ENCODE measurements at places on chromosomes 3 and 15.

GRCh38 chr3:153029350-153029749 lies 132.7 kb upstream of the RAP2B start:
- no peak for DNase-seq

DNA sequence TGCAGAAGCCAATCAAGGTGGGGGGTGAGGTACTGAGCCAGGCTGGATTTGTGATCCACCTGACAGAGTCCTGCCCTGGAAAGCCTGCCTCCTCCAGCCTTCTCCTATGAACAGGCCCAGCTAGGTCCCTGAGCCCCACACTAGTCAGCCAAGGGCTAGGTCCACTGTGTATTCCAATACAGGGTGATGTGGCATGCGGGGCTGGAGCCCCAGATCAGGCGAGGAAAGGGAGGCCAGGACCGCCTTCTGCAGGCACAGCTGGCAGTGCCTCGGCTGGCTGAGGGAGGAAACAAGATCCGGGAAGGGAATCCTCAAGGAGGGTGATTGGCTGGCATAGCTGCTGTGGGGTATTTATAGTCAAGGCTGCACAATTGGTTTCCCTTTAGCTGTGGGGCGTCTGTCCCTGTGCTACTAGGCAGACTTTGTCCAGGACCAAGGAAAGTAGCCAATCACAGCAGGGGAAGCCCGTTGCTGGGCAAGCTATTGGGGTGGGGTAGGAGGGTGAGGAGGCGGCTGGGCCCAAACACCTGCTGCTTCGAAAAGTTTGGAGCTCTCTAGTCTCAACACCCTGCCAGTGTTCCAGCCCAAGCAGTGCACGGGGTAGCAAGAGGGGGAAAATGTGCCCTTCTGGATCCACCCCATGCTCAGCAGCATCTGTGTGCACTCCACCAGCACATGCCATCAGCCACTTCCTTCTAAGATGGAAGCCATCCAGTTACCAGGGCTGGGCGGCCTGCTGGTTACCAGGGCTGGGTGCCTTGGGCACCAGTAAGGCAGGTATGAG lies 5.9 kb downstream of the KY start:
- no peak for DNase-seq

DNA sequence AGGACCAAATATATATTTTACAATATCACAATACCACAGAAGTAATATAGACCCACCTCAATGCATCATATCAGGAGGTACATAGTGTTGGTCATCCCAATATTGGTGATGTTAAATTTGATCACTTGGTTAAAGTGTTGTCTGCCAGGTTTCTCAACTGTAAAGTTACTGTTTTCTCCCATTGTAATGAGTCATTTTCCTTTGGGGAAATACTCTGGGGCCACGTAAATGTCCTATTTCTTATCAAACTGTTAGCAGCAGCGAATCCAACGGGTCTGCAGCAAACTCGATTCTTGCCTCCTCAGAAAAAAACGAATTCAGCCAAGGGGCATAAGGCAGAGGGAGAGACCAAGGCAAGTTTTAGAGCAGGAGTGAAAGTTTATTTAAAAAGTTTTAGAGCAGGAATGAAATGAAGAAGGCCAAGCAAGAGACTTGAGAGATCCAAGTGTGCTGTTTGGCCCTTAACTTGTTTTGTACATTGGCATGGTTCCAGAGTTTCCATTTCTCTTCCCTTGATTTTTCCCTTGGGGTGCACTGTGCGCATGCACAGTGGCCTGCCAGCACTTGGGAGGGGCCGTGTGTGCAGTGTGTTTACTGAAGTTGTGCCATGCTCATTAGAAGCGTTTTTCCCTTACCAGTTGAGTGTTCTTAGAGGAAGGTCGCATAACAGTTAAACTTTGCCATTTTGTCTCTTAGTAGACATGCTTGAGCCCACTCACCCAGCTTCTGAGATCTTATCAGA lies 512.5 kb downstream of the AGBL1 start:
- no peak for DNase-seq

DNA sequence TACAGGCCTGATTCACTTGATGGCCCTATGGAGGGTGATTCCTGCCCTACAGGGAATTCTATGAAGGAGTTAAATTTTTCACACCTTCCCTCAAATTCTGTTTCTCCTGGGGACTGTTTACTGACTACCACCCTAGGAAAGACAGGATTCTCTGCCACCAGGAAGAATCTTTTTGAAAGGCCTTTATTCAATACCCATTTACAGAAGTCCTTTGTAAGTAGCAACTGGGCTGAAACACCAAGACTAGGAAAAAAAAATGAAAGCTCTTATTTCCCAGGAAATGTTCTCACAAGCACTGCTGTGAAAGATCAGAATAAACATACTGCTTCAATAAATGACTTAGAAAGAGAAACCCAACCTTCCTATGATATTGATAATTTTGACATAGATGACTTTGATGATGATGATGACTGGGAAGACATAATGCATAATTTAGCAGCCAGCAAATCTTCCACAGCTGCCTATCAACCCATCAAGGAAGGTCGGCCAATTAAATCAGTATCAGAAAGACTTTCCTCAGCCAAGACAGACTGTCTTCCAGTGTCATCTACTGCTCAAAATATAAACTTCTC lies 43.6 kb downstream of the BLM start:
- no peak for DNase-seq

DNA sequence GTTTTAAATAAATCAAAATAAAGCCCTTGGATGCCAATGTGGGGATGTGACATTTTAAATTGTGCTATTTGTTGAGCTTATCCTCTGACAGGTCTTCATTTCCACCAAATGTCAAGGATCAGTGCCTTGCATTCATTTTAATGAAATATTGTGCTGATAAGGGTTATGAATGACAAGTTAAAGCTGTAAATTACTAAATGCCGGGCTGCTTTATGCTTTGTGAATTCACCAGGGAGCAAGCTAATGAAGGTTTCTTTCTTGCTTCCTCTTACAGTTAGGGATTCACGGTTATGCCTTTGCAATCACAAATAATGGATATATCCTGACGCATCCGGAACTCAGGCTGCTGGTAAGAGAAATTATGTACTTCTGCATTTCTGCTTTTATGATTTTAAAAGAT lies 81.7 kb downstream of the LRTM1 start:
- DNase-seq: no peak

DNA sequence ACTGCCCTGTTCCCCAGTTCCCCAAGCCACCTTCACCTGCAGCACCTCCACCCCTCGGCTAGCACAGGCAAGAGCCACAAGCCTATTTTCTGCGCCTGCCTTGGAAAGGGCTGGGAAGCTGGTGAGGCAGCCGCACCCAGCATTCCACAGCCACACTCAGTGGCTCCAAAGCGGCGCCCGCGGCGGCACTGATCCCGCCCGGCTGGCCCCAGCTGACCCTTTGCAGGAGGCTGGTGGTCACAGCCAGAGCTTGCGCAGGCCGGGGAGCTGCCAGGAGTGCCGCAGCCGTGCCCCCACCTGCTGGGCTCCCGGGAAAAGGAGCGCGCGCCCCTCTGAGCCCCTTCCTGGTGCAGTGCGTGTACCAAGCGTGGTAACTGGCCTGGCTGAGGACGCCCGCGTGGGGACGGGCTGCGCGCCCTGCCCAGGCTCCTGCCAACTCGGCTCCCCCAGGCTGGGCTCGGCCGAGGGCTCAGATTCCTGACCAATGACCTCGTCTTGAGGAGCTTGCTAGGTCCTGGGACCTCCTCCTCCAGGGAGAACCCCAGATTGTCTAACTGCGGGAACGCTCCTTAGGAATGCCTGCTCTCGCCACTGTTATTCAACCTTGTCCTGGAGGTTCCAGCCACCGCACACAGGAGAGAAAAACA lies 13.3 kb downstream of the GRAMD2A start:
- no peak for DNase-seq

GRCh38 chr3:64352639-64352992 lies 127.3 kb upstream of the PRICKLE2 start:
- no peak for DNase-seq

DNA sequence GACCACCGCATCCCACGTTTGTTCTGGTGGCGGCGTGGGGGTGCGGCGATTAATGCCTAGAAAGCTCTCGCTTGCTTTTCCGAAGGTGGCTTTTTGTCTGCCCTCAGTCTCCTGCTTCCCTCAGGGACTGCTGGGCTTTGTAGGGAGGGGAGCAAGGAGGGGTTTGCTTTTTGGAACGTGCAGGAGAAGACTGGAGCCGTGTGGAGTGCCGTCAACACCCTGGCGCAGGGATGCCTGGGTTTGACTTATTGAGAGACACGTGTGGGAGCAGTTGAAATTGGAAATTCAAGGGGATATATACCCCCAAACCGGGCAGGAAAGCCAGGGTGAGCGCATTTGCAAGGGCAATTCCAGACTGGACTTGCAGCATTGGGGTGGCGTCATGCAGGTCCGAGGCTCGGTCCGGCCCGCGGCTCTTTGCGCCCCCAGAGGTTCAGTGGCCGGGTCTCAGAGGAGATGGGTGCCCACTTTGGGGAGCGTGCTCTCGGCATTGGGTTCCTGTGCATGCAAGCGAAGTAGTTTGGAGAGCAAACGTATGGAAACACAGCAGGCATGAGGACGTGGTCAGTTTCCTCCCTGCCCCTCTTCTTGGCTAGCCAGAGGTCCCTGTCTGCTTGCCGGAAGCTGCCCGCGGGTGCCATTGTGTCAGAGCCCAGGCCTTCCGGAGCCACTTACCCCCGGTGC lies 2.1 kb downstream of the EPHB1 start:
- DNase-seq: no peak

- no peak for DNase-seq
These were observed 96.7 kb downstream of the TP63 start for GRCh38 chr3:189727898-189728297.

DNA sequence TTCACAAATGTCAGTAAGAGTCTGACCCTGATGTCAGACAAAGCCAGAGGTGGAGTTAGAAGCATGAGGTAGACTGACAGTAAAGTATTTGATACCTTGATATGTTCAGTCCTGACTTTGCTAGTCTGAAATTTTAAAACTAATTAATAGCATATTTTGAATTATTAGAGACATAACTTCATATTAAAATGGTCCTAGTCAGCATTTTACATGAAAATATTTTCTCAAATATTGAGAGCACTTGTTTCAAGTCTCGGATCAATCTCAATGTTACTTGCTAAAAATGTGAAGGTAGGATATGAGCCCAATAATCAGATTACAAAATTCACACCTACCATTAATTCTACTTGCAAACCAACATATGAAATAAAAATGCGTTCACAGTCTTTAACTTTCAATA lies 58.1 kb upstream of the TTC14 start:
- no peak for DNase-seq

GRCh38 chr3:73866846-73867245 lies 242.1 kb upstream of the PDZRN3 start:
- no peak for DNase-seq

DNA sequence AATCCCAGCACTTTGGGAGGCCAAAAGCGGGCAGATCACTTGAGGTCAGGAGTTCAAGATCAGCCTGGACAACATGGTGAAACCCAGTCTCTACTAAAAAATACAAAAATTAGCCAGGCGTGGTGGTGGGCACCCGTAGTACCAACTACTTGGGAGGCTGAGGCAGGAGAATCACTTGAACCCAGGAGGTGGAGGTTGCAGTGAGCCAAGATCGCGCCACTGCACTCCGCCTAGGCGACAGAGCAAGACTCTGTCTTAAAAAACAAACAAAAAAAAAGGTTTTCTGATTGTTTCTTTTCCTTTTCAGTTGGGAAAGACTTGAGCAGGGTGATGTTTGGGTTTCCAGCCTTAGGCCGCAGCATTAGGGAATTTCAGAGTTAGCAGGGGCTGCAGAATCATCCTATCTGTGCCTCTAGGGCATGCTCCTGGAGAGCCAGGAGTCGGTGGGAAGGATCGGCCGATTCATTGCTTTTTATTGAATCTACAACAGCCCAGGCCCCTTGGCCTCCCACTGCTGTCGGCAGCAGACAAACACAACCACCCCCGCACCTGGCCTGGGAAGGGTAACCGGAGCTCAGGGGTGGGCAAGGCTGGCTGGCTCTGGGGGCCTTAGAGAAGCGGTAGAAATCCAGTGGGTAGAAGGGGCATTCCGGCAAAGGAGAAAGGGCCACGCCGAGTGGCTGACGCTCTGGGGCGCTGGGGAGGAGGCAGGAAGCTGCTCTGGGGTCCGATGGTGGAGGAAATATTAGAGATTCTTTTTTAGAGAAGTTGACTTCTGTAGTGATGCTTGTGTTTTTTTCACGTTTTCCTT lies 6.3 kb downstream of the CHAC1 start:
- DNase-seq: no peak

DNA sequence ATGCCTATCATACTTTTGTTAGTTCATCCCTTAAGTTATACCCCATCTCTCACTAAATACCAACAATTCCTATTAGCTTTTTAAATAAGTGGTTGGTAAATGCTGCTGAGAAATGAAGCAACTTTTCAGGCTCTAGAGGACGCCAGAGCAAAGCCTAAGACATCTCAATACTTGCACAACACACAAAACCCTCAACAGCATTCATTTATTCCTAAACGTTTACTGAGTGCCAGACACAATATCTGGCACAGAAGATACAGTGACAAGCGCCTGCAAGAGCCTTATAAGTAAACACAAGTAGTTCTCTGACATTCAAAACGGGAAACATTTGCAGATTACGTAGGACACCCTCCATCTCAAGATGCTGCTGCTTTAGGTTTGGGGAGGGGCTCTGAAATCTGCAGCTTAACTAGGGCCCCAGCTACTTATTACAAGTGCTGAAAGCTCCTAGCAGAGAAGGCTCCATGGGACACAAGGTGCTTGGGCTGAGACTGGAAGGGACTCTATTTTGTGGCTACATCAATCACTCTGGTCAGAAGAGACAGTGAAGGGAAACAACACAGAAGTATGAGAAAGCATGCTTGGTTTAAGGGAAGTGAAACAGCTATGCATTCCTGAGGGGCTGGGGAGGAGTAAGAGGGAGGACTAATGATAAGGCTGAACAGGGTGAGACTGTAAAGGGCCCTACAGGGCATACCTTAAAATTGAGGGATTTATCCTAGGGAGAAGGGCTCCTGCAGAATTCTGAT lies 311.3 kb downstream of the PLCL2 start:
- DNase-seq: no peak

- DNase-seq: no peak
These were observed 256.7 kb upstream of the KCNH8 start for GRCh38 chr3:18891641-18892040.

DNA sequence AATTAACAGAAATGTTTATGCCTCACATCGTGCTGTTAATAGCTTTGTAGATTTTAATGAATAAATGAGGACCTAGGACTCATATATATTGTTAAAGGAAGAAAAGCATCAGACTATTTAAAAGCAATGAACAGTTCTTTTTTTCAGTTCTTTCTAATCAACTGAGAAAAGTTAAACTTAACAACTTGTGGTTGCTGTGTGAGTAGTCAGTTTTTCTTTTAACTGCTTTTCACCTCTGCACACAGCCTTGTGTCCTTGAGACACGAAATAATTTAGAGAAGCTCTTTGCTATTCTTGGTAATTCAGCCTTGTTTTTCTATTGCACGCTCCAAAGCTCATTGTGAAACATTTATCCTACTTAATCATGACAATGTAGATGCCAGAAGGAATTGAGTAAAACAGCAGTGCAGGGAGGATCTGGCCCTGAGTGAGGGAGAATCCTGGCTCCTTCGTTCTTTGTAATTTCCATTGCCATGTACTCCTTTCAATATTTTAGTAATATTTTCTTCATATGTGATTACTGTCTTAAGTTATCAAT lies 499.0 kb downstream of the PYDC2 start:
- DNase-seq: no peak
